Suprapubic skin (tissue), 4 donors: ENCODE measurements at places on chromosomes 5 and 9. TPM values are rescaled to one million over a fixed set of nuclear protein-coding genes. Genes with fewer than 3 reads are reported as not detected.

The C9orf50 gene
- total RNA-seq = 0.64 TPM

The PLPP7 gene
- 0.80 TPM for total RNA-seq

The NNT gene
- 23.9 TPM for total RNA-seq

The FBP2 gene
- not detected for total RNA-seq

The IFNA13 gene
- not detected for total RNA-seq

The FOXD4L6 gene
- not detected for total RNA-seq

The KIF4B gene
- not detected for total RNA-seq

The BRINP1 gene
- total RNA-seq = not detected

The CCDC171 gene
- total RNA-seq = 5.5 TPM
